ENCODE measurements at places on chromosomes 3 and 15.
A peak's percentile ranks its signal among the peaks of the same experiment; 100 is the strongest.

DNA sequence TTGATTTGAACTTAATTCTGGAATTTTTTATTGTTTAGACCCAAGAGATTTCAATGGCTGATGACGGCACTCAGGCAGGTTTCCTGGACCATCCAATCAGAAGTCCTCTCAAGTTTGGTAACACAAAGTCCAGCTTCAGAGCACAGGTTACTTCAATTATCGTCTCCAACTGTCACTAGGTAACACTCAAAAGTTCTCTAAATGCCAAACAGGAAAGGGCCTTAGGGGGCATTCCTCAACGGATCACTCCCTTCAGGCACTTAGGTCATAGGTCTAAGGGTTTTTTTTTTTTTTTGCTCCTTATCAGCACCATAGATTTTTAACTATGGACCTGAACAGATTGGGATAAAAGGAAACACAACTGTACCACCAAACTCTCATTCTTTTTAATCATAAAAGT is 85.8 kb downstream of the MEIS2 start:
- DNase-seq, result no peak

DNA sequence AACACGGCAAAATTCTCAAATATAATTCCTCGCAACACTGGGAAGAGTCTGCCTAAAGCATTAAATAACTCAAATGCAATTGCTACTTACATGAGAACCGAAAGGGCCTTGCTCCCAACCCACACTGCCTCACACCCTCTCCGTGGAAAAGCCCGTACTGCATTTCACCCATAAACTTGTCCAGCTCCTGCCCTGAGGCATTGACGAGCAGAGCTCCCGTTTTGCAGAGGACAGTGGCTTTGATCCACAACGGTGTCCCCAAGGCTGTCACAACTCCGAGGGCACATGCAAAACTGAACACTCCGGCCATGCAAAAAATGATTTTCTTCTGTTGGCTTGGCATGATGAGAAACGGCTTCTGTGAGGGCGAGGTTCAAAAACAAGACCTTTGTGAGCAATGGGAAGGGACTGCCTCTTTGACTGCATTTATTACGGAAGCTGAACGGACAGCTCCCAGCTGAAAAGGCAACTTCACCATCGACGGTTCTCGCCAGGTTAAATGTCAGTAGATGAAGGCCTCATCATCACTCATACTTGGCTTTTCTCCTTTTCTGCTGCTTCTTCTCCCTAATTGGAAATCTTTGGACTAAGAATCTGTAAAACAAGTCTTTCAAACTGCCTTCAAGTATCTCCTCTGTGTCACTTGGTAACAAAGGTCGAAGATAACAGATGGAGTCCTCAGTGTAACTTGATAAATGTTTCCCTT is at the start of gene CLRN1:
Gene CLRN1, minus strand, starts transcription at position 362 of the 706 bp plus-strand sequence. Its CDS starts 19 bp downstream, at position 343.
- DNase-seq, result no peak

DNA sequence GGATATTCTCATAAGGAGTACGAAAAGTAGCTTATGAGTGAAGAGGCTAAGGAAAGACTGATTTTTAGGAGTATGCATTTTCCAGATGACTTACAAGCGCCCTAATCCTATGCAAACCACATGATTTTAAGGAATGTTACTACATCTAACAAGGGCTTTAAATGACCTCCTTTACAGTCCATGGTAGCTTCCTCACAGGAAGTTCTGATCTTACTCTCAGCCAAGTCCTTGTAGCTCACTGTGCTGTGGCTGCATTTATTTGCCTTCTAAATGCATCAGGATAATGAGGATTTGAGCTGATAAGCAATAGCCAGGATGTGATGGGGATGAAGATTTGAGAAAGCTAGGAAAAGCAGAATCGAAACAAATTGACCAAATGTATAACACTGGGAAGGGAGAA is 896.0 kb downstream of the MCTP2 start:
- DNase-seq, result no peak

- no peak for DNase-seq
These were observed 57.4 kb upstream of the STXBP5L start for GRCh38 chr3:120850381-120851295.

DNA sequence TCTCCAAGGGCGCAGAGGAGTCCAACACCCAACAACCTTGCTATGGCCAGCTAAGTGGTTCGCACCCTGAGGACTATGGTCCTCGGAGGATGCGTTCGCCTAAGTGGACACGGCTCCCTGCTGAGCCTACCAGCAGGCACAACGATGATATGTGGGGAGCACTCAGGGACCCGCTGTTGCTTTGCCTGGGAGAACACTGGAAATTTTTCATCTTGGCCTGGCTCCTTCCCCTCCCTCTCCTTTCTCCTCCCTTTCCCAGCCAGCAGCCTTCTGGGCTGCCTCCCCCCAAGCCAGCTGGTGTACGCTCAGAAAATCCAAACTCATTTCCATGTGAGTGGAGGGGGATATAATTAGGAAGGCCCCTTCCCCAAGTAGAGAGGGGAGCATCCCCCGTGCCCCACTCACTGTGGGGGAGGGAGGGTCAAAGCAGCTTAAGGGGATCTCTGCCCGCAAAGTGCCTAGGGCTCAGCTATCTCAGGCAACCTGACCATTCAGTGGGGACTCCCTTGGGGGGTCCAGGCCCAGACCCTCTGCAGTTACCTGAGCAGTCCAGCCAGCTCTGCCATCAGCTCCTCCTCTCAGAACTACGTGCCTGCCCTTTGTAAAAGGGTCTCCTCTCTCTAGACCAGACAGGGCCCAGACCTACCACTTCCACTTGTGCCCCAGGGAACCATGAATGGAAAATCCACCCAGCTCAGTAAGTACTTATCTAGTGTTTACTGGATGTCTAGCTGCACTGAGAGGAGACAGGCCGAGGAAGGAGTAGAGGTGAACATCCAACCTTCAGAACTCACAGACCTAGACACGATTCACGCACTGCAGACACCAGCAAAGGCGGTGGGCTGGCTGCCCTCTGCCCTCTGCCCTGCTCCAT is 742 bp upstream of the SEMA7A start:
- no peak for DNase-seq

- DNase-seq, result no peak
These were observed 3.6 kb downstream of the RPS17 start for GRCh38 chr15:82536409-82537350.

- no peak for DNase-seq
These were observed 29.5 kb upstream of the MAGI1 start for GRCh38 chr3:66068255-66068654.

- DNase-seq, result no peak
These were observed 233.4 kb downstream of the ITPR1 start for GRCh38 chr3:4726549-4726948.

GRCh38 chr3:134597390-134597970 is 53.3 kb downstream of the KY start:
- DNase-seq, result no peak

DNA sequence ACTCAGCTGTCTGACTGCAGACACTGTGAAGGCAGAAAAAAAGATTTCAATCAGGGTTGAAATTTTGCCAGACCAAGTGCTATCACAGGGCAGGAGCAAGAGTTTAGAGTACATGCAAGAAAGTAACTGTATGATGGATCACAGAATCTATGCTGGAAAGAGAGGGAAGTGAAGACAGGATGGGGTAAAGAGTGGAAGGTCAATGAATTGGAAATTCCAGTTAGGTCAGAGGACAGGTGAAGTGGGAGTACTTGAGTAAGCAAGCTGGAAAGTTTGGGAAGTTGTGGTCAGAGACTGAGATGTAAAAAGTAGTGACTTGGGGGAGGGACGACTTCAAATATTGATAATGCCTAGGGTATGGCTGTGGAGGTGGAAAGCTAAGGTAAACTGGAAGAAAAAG is 7.2 kb downstream of the SPG11 start:
- no peak for DNase-seq

DNA sequence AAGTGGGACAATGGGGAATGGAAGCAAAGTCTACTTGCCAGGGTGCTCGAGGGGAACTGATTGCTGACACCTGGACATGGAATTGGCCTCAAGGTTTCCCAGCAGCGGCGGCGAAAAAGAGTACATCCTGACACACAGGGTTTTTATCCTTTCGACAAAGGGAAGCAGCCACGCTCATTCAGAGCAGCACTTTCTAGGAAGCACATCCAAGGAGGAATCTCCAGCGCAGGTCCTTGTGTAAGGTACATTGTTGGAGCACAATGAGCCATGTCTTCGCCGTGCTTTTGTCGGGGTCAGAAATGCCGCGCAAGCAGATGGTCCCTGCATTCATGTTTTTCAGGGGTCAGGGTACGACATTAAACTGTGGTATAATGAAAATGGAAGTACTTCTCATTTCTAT is 16.8 kb downstream of the CACNA1D start:
- DNase-seq, result no peak

- DNase-seq, result no peak
These were observed 78.5 kb upstream of the ROBO1 start for GRCh38 chr3:79846148-79846933.

DNA sequence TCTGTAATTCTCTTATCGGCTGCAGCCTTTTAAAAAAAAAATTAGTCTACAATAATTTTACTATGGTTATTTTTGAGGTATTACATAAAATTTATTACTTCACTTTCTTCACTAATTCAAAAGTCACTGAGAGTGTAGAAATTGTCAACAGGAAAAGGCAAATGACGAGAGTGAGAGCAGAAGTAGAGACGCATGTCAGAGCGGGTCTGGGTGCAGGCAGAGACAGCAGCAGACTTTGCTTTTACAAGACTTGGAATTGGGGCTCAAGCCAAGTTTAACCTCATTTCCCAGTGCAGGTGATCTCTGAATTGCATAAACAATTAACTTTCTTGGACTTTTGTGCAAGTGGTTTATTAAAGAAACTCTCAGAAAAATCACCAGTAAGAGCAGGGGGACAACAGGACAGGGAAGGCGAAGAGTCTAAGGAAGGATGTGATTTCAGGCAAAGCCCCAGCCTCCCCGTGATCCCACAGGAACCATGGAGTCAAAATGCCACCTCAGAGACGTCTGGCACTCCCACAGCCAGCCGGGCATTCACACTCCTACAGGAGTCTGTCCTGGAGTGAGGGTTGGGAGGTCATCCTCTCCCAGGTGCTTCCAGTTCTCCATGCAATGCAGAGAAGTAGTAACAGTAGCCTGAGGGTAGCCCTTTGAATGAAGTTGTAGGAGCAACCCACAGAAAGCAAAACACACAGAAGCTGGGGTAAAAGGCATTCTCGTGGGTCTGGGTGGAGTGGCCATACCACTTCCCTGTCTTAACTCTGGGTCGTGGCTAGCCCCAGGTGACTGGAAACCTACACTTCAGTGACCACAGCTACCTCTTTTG is 274.0 kb upstream of the TGFBR2 start:
- no peak for DNase-seq

DNA sequence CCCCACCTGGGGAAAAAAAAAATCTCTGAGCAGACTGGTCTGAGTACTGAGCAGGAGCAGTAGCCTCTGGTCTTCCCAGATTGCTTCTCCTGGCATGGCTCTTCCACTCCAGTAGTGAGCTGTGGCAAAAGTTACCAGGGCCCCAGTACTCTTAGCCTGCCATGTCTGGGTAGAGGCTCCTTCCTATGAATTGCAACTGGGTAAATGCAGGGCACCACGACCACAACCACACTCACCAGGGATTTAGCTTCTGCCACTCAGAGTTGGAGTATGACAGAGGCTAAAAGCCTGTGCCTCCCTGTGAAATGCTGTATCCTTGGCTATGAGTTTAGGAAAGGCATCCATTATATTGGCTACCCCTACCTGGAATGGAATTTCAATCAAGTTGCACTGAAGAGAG is 67.9 kb upstream of the CCDC54 start:
- DNase-seq, result no peak

DNA sequence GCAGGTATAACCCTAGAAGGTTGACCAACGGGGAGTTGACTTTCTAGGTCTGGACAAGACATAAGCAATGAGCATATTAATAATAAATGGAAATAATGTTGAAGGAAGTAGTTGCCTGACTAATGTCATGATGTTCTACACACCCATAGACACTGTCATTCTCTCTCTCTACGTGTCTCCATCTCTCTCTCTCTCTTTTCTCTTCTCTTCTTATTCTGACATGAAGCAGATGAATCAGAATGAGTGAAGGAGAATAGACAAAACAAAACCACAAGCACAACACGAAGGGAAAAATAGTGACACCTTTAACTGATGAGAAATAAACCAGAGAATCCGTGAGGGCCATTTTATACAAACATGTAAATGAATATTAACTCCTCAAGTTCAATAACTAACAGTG is 26.7 kb upstream of the CCDC80 start:
- no peak for DNase-seq

GRCh38 chr15:39247574-39247973 is 333.3 kb upstream of the THBS1 start:
- DNase-seq, result no peak

DNA sequence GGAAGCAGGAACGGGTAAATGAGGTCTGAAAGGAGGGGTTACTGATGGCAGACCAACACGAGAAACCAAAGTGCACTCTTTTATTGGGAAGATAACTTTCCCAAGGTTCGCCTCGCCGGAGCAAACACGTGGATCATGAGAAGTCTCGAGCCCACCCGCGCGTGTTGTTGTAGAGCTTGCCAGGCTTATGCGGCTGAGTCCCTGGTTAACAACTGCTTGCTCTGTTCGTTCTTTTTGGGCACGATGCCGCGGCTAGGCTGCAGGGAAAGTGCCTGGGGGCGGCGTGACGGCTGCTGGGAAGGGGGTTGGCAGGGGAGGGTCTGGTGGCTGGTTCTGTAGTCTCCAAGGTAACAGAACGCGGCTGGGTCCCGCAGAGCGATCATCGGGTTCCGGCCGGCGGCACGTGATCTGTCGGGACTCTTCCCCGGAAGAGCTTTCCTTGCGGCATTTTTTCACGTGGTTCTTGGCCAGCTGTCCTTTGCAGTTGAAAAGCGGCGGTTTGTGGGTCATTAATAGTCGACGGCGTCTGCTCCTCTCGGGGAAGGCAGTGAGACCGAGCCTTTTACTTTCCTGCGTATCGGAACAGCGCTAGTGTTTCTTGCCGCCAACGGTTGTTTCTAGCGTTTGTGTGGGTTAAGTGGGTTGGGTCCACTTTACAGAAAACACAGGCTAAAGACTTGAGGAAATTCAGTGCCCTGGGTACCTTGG is 1.5 kb downstream of the MGA start:
- DNase-seq, result peak; percentile 45

GRCh38 chr3:151770956-151771355 is 37.2 kb downstream of the AADACL2 start:
- no peak for DNase-seq

DNA sequence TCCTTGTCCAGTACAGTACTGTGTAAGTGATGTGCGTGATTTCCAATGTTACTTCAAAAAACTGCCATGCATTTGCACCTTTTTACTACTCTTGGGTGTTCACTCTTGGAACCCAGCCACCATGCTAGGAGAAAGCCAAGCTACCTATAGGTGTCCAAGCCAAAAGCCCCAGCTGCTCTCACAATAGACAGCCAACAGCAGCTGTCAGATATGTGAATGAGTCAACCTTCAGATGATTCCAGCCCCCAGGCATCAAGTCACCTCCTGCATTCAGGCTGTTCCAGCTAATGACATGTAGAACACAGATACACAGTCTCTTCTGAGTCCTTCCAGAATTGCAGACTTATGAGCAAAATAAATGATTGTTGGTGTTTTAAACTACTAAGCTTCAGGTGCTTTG is 417.7 kb upstream of the TGFBR2 start:
- no peak for DNase-seq

GRCh38 chr3:79329154-79329553 is 438.6 kb downstream of the ROBO1 start:
- DNase-seq, result no peak
